ENCODE measurements at places on chromosomes 3 and 15.

DNA sequence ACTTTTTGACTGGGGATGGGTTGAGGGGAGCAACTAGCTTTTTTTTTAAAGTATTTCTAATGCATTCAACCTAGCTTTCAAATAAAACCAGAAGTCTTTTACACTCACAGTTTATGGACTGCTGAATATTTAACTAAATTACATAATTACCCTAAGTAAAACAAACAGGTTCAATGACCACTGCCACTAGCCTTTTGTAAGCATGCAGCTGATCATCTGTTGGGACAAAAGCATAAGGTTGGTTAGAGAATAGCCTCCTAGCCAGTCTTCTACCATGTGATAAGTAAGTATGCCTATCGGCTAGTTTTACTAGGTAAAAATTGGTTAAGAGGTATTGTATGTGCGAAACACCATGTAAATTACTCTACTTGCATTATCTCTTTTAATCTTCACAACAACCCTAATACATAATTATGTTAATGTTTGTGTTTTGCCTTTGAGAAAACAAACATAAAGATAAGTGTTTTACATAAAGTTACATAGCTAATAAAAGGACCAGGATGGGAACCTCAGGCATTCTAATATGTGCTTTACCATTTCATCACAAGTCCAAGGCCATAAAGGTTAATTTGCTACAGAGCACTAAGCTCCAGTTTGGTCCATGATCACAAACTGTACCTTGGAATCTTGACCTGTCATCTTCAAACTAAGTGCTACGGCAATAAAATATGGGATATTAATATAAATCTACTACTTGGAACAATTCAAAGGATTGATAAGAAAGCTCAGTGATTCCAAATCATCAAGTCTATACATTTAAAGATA lies 13.2 kb downstream of the PFN2 start:
- no peak for DNase-seq

- DNase-seq: no peak
These were observed 33.8 kb downstream of the PIK3R4 start for GRCh38 chr3:130712718-130713423.

GRCh38 chr3:175357758-175358157 lies 498.6 kb downstream of the NAALADL2 start:
- DNase-seq: no peak

DNA sequence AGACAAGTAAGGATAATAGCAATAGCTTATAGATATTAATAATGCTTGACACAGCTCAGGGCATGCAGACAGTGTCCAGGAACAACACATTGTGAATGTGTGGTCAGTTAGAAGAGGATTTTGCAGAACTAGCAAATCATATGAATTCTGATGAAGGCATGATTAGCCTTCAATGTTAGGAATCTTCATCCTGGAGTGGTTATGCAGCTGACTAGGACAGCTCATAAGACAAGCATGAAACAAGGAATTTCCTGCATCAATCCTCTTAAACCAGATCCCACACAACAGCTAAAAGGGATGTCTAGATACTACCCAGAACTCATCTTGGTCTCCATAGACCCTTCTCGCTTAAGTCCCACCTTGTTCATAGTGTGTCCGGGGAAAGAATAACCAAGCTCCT lies 499.0 kb upstream of the ATP11B start:
- no peak for DNase-seq

DNA sequence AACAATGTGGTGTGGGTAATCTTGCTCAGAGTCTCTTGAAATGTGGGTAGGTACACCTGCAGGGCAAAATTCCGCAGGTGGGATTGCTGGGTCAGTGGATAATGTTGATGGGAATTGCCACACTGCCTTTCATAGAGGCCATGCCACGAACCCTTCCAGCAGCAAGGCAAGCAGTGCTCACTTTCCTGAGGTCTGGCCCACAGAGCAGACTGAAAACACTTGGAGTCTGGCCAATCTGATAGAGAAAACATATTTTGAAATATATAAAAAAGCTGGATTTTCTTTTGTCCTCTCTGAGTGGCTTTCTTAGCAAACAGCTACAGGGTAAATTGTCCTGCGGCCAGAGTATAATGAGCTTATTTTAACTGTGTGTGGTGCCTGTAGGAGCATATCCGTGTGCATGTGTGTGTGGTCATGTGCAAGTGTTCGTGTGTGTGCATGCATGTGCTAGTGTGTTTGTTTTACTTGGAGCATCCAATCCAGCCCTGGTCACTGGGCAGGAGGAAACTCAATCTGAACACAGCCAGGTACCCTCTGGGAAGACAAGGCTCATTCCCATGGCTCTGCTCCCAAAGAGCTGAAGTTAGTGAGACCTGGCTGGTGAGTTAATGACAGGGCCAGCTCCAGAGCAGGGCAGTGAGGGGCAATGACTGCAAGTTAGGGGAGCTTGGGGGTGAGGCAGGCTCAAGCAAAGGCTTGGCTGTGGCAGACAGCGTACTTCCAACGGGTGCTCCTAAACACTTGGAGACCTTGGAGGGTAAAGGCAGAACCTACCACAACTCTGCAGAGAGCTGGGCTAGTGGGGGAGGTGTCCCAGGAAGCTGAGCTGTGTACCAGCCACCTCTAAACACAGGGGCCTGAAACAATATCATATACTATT lies 91.3 kb downstream of the PLXNA1 start:
- no peak for DNase-seq

- DNase-seq: no peak
These were observed 110.5 kb upstream of the STT3B start for GRCh38 chr3:31422237-31422636.

DNA sequence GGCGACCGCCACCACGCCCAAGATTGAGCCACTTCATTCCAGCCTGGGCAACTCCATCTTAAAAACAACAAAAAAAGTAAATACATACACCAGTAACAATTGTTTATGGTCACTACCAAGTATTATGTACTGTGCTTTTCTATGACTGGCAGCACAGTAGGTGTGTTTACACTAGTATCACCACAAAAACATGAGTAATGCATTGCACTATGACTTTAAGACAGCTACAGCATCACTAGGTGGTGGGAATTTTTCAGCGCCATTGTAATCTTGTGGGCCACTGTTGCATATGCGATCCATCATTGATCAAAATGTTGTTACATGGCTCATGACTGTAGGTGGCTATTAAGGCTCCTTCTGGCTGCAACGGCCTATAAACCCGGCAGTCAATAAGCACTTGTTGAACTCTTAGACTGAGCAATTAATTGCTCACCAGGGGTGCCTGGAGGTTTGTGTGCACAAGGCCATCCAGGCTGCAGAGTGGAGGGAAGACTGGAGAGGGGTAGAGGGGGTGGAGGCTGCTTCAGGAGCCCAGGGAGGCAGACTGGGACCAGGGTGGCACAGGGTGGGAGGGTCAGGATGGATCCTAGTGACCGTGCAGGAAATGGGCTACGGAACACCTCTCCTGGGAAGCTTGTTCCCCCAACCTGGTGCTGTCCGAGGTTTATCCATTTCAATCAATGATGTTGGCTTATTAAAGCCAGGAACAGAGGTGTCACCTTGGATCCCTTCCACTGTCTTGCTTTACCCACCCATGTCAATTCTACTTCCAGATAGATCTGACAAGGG lies 17.9 kb upstream of the COPG1 start:
- DNase-seq: no peak

DNA sequence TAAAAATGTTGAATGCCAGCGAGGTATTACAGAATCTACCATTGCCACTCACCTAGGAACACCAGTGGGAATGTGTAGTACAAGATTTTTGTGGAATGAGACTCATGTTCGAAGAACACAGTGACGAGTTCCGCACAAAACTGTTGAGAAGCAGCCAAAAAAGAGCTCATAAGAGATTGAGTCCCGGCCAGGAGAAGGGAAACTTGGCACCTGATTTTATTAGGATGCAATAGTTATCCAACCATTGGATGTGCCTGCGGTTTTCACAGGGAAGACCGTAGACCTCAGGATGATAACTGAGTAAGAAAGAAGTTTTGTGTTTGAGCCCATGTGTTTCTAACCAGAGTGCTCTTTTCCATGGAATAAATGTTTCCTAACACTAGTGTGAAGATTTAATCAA lies 88.9 kb downstream of the PTPRG start:
- DNase-seq: no peak

GRCh38 chr3:40422861-40423260 lies 34.3 kb upstream of the RPL14 start:
- DNase-seq: no peak

DNA sequence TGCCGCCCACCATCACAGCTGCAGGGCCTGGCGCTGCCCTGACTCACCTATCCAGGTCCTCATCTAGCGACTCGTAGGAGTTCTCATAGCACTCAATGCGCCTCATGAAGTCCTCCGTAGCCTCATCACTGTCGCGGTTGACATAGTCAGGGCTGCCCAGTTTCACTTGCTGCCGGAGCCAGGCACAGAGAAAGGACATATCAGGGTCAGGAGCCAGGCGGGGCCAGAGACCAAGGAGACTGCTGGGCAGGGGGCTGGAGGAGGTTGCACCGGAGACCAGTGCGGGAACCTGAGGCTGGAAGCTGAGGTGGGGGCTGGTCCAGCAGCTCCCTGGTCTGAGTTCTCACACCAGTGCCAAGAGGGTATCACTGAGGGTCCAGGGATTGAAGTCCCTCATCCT lies 18.2 kb downstream of the PFKFB4 start:
- no peak for DNase-seq

DNA sequence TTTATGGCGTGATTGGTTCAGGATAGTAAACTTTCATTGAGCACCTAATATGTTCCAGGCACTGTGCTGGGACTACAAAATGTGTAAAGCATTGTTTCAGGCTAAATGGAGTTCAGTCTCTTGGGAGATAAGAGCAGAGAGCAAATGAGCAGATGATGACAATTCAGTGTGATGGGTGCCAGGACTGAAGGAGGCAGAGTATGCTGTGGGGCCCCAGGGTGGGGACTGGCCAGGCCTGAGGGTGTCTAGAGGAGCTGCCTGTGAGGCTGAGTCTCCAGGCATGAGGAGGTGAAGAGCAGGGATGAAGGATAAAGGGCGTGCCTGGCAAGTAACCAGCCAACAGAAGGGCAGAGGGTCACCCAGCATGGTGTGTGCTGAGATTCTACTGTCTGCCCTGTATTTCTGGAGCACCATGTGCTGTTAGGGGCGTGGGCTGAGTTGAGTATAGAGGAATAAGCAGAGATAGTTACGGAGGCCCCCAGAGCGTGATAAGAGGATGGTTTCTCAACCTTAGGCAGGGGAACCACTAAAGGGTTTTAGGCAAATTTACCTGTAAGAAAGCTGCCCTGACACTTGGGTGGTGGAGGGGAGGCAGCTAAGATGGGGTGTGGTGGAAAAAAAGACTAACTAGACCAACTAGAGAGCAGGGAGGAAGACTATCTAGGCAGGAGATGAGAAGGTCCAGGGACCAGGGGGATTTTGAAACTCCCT lies 38.5 kb downstream of the EPHB1 start:
- no peak for DNase-seq

GRCh38 chr3:155512867-155513261 lies 219.4 kb upstream of the STRIT1 start:
- no peak for DNase-seq

- DNase-seq: peak; percentile 90
These were observed at the start of gene MTFMT for GRCh38 chr15:65028921-65029735. Gene MTFMT, minus strand, starts transcription at chr15:65029639. Its CDS starts 26 bp downstream, at chr15:65029613.

DNA sequence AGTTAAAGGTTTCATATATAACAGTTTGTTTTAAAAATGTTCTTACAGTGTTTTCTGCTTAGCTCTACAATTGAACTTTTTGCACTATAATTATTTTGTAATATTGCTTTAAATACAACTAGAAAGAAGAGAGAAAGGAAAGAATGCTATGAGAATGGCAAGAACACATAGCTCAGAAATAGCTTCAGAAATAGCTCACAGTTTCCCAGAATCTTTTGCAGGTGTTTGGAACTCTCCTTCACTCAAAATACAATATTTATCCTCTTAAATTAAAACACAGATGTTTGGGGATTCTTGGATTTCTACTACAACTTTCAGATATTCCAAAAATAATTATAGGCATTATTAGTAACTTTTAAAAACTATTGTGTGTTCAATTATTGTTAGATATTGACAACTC lies 658.0 kb upstream of the DPPA4 start:
- no peak for DNase-seq

DNA sequence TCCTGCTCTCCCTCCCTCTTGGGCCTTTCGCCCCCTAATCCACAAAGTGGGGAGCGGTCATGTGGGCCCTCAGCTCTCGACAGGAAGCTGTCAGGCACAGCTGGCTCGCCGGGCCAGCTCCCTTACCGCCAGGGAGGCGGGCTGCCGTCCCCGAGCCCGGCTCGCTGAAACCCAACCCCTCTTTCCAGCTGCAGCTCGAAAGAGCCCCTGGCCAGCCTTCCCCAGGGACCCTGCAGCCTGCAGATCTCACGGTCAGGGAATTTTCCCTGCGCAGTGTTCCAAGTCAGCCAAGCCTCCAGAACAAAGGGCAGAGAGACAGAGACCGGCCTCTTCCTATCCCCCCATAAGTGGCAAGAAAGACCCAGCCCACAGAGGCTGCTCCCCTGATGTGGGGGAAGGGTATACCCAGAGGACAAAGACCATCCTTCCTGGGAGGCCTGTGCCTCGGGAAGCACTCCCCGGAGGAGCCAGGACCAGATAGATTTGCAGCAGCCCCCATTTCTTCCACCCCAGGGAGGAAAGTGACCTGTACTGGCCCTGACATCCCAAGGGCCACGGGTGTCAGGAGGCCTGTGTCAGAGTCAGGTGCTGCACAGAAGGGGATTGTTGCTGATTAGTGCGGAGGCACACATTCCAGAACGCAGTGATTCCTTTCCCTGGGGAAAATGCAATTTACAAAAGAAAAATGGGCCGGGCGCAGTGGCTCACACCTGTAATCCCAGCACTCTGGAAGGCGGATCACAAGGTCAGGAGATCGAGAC lies 32.6 kb downstream of the MAGEF1 start:
- DNase-seq: no peak

DNA sequence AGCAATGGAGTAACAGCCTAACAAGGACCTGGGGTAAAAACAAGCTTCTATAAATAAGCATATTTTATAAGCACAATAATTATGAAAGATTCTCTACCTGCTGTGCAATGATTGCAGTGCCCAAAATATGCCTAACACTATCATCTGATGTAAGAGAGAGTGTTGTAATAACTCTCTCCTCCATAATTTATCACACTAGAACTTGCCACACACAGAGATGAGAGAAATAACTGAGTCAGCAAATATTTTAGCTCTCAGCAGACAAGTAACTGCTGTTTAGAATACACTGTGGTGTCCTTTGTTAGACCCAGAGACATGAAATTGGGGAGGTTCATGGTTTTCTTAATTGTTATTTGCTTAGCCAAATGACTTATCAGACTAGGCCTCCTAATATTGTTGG lies 105.3 kb upstream of the ACP3 start:
- no peak for DNase-seq

- DNase-seq: no peak
These were observed 22.3 kb upstream of the LMOD3 start for GRCh38 chr3:69144631-69145245.

DNA sequence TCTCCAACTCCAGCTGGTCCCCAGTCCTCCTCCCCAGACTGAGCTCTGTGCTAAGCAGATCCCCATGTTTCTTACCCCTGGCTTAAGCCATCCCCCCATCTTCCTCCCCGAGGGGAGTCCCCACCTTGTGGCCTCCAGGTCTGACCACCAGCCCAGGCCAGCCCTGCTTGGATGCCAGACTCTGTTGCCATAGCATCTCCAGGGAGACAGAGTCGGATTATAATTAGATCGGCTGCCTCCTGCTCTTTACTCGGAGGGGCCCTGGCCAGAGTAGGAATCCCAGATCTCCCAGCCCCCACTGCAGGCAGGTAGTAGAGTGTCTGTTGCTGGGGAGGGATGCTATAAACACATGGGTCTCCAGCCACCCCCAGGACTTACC lies 2.4 kb downstream of the KLHDC8B start:
- peak; percentile 59 for DNase-seq

- DNase-seq: no peak
These were observed 29.9 kb upstream of the TTC14 start for GRCh38 chr3:180571831-180572598.

Measured in posterior cingulate gyrus (tissue), 11 donors.